GM19239 (cell line): ENCODE measurements at places on chromosomes 3 and 15.

DNA sequence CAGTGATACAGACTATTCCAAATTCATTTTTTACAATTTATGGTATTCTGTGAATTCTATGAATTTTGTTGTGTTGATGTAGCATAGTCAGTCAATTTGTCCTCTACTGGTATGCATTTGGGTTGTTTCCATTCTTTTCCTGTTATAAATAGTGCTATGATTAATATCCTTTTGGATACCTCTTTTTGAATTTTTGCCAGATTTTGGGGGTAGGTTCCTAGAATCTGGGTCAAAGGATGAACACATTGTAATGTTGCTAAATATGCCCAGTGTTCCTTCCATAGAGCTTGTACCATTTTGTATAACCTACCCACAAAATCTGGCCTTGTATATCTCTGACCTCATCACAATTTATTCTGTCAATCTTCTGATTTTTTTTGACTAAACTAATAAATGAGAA lies 44.4 kb upstream of the C3orf38 start:
- DNase-seq: no peak

GRCh38 chr15:31160297-31160696 lies 58.8 kb upstream of the TRPM1 start:
- DNase-seq: no peak

DNA sequence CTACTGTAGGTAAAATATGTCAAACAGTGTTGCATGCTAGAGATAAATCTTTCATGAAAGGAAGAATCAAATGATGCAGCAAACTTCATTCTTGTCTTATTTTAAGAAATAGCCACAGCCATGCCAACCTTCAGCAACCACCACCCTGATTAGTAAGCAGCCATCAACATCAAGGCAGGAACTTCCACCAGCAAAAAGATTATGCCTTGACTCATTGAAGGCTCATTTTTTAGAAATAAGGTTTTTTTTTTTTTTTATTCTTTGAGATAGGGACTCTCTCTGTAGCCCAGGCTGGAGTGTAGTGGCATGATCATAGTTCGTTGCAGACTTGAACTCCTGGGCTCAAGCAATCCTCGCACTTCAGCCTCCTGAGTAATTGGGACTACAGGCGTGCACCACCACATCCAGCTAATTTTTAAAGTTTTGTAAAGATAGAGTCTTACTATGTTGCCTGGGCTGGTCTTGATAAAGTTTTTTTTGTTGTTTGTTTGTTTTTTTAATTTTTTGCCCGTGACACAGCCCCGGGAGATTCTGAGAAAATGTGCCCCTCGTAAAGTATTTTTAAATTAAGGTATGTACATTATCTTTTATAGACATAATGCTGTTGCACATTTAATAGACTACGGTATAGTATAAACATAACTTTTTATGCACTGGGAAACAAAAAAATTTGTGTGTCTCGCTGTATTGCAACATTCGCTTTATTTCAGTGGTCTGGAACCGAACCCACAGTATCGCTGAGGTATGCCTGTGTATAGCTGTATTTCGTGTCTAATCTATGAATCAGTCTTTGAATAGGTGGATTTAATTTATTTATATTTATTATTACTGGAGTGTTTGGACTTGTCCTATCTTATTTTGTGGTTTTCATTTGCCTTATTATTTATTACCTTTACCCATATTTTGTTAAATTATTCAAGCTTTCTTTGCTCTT lies 23.3 kb downstream of the SNRK start:
- DNase-seq: no peak

- no peak for DNase-seq
Measured at GRCh38 chr3:189108067-189108466, 63.7 kb upstream of the TPRG1 start.

- no peak for DNase-seq
Measured at GRCh38 chr3:128285967-128286321, 132.7 kb downstream of the EEFSEC start.

DNA sequence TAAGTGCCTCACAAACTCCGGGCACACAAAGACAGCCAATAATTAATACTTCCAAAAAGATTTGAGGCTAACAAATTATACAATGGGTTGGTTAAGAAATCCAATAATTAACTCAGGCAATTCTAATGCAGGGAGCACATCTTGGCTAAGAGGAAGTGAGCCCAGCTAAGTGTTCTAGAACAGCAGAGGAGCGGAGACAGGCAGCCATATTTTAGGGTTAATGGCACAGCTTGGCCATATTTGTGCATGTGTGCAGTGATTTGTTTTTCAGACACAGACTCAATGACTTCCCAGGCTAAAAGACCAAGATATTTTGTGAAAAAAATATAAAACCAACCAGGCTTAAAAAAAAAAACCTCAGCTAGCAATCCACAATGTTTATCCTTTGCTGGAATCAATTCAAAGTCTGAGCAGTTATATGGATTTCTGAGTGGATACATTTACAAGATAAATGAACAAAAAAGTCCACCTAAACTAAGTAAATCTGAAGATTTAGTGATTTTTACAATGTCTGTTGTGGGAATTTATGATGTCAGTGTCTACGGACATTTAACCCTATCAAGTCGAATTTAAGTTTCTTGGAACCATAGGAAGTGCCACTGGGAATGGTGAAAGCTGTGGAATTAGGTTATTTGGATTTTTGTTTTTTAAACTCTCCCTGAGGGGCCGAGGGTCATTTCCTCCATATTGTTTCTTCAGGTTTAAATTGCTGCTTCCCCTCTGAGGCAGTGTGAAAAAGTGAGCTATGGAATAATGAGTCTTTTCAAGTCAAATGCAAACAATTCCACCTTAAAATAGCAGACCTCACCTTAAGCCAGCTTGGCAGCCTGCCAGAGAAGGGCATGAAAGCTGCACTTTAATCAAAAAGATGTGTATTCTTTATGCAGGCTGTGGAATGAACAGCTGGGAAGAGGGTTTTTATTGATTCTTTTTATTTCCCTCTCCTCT lies 413.7 kb upstream of the TBL1XR1 start:
- DNase-seq: no peak

- no peak for DNase-seq
Measured at GRCh38 chr15:69947394-69947793, 150.3 kb downstream of the TLE3 start.
